ENCODE measurements at places on chromosomes 13 and 19.

DNA sequence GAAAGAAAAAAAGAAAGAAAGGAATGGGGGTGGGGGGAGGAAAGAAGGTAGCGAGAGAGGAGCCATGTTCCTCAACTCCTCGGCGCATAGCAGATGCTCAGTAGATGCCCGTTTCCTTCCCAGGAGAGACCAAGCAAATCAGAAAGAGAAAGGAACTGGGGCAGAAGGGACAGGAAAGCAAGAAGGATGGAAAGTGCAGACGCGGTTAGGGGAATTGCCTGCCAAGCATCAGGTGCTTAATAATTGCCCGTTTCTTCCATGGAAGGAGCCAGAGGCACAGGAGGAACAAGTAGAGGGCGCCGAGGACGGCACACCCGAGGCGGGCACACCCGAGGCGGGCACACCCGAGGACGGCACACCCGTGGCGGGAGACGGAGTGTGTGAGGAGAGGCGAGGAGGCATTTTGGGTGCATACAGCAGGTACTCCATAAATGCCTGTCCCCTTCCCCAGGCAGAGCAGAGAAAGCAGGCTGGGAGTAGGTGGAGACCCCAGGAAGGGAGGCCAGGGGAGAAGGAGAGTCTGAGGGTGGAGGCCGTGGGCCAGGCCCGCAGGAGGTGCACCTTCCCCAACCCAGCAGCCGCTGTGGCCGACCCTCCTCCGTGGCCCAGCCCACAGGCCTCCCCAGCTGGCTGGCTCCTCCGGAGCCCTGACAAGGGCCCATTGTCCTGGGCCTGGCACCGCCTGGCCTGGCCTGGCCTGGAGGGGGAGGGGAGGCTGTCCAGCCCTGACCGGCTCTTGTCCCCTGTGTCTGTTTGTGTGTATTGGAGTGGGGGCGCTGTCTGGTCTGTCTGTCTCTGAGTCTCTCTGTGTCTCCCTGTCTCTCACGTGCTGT lies 14.6 kb downstream of the JOSD2 start:
- DNase-seq = no peak

DNA sequence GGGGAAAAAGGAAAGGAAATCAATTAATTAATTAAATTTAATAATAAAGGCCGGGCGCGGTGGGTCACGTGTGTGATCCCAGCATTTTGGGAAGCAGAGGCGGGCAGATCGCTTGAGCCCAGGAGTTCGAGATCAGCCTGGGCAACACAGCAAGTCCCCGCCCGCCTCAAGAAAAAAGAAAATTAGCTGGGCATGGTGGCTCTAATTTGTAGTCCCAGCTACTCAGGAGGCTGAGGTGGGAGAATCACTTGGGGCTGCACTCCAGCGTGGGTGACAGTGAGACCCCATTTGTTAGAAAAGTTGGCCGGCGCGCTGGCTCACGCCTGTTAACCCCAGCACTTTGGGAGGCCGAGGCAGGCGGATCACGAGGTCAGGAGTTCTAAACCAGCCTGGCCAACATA lies 733 bp upstream of the CD320 start:
- no peak for DNase-seq

DNA sequence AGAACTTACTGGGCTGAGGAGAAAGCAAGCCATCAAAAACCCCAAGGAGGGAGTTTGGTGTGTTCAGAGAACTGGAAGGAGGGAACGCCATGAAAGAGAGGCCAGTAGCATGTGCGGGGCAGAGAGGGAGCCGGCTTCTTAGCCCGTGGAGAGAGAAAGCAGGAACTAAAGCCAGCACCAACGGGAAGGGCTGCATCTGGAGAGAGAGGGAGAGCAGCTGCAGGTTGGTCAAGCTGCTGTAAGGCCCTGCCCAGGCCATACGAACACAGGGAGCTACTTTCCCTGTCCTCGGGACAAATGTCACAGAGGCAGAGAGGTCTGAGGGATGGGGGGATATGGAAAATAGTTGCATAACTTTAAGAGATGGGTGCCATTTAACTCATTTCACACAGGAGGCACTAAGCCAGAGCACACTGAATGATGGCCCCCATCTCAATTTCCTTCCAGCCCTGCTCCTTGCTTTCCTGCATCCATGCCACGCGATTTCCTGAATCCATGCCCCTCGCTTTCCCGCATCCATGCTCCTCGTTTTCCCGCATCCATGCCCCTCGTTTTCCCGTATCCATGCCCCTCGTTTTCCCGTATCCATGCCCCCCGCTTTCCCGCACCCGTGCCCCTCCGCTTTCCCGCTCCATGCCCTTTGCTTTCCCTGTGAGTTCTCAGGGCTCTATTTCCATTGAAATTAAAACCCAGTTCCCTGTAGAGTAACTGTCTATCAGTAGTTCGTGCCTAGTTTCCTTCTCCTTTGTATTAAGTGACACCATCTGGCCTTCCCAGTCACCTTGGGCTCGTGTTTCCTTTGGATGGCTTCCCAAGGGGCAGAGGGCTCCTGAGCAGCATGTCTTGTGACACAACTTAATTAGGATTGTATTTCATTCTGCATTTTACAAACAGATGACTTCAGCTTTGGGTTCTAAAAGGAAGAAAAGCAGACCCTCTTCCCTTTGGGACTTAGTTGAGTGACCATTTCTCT lies 31.5 kb upstream of the TPT1 start:
- DNase-seq = no peak

- no peak for DNase-seq
These were observed 906 bp upstream of the CYP4F11 start for GRCh38 chr19:15935167-15935702.

DNA sequence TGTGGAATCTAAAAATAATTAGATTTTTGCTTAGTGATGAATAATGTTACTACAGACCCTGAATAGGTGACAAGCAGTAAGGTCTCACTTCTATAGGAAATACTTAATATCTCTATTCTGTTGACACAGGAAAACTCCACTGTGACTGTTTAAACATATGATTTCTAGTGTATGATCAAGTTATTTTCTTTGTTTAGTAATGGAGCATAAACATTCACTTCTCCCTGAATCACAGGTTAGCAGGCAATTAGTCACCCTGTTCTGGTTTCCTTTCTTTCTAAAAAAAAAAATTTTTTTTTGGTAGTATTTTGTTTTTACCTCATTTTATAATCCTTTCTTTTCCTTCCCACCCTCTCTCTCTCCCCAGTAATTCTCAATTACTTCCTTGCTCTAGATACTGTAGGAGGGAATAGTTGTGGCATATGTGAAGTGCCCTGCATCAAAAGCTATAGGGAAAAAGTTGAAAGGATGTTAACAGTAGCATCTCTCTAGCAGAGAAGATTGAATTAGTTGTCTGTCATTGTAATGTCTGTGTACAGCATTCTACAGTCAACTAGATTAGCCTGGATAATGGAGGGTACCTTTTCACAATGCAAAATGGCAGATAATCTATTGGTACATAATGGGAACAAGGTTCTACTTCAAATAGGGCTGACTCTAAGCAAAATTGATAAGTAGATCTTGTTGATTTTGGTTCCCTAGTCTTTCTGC lies 3.5 kb downstream of the HS6ST3 start:
- no peak for DNase-seq

GRCh38 chr13:113360446-113360845 lies 3.5 kb downstream of the GRTP1 start:
- DNase-seq = no peak

DNA sequence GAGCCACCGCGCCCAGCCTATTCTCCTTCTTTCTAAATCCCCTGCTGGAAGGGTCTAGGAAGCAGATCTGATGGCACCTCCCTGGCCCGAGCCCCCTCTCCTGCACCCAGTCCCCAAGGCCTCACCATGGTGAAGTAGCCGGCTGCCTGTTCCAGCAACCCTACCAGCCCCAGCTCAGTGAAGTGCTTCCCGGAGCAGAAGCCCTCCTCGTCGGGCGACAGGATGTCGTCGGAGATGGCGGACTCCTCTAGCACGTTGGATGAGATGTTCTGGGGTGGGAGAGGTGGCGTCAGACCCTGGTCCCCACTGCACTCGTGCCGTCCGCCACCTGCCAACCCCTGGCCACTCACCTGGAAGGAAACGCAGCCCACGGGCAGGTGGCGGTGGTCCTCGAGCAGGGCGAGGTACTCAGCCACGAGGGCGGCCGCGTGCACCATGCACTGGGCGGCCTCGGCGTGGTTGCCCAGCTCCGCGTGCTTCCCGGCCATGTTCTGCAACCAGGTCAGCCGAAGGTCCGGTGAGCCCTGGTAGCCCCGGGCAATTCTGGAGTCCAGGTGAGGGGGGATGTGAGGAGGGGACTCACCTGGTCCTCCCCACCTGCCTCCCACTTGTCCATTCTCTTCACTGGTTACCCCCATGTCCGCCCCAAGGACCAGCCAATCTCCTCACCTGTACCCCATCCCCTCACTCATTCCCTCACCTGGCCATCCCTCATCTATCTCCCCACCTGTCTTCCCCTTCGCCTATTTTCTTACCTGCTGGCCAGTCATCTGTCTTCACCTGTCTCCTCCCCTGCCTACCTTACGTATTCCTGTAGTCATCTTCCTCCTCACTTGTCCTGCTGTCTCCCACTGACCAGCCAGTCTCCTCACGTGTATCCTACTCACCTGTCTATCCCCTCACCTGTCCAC lies 11.5 kb upstream of the KANK2 start:
- DNase-seq = no peak

- DNase-seq = no peak
These were observed 11.2 kb downstream of the UNC13A start for GRCh38 chr19:17677002-17677401.

DNA sequence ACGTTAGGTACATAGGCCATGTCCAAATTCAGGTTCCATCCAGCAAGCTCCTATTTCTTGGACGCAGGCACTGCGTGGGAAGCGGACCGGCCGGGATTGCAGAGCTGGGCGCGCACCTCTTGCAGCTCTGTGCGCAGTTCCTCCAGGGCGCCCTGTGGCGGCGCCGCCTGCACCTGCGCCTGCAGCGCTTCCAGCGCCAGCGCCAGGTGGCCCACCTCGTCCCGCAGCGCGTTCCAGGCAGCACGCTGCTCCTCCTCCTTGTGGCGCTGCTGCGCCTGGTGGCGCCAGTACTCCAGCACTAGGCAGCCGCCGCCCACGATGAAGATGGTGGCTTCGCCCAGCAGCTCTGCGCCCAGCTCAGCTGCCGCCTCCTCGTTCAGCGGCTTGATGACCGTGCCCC lies 31.1 kb downstream of the OPA3 start:
- no peak for DNase-seq

DNA sequence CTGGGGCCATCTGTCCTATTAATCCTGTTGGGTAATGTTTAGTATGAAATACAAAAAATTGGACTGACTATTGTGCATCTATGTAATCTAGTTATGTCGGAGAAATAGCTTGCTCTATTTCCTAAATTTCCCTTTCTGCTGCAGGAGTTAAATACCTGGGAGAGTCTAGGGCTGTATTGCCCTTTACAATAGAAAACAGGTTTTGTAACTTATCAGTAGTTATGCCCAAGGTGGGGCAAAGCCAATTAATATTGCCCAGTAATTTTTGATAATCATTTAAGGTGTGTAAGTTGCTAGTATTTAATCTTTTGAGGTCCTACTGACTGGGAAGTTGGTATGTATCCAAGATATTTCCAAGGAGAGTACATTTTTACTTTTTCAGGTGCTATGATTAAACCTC lies 838.1 kb downstream of the DACH1 start:
- DNase-seq = no peak

DNA sequence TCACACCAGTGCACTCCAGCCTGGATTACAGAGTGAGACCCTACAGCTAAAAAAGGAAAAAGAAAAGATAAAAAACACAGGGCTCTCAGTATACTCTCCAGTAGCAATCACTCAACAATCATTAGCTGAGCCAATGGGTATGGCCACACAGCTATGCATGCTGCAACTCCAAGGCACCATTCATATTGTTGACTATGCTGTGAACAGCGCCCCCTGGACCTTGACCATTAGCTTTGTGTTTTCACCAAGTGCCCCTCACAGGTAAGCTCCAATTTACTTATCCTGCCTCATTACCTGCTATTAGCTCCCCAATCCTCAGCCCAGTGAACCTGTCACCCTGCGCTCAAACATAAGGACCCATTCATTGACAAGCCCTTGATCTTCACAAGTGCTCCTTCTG lies 35.8 kb downstream of the ZIC5 start:
- DNase-seq = no peak

GRCh38 chr19:1526066-1526778 lies 2.3 kb downstream of the PLK5 start:
- DNase-seq = no peak

DNA sequence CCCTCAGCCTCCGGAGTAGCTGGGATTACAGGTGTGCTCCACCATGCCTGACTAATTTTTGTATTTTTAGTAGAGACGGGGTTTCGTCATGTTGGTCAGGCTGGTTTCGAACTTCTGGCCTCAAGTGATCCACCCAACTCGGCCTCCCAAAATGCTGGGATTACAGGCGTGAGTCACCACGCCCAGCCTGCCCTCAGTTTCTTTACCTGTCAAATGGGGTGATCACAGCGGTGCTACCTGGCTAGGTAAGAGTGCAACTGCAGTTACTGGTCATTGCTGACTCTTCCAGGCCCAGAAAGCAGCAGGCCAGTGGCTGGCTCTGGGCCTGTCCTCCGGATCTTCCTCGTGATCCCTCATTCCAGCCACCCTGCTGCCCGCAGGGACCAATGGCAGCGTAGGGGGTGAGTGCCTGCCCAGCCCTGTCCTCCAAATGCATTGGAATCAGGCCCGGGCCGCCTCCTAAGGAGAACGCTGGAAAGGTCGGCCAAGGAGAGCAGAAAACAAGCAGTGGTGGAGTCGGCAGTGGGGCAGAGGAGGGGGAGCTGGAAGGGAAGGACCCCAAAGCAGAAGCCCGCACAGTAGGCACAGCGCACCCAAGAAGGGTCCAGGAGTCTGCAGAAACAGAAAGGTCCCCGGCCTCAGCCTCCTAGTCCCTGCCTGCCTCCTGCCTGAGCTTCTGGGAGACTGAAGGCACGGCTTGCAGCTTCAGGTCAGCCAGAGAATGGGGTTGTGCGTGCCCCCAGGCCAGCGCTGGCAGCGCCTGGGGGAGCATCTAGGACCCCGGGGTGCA lies 1.8 kb upstream of the SLC27A1 start:
- no peak for DNase-seq

DNA sequence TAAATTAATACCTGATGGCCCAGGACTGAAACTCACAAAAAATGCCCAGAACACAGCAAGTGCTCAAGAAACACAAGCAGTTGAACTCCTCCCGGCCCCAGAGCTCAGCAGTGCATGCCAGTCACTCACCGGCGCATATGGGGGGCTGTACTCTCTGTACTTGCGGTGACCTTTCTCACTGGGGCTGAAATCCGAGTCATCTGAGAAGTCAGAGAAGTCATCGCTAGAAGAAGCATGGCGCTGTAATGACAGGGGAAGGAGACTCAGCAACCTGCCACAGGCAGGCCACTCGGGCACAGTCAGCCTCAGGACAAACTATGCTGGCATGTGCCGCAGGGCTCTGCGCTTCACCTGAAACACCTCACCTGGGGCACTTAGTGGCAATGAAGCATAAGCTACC lies 19.7 kb downstream of the ZC3H4 start:
- no peak for DNase-seq

GRCh38 chr13:73351730-73352129 lies 292.9 kb downstream of the KLF5 start:
- DNase-seq = no peak

DNA sequence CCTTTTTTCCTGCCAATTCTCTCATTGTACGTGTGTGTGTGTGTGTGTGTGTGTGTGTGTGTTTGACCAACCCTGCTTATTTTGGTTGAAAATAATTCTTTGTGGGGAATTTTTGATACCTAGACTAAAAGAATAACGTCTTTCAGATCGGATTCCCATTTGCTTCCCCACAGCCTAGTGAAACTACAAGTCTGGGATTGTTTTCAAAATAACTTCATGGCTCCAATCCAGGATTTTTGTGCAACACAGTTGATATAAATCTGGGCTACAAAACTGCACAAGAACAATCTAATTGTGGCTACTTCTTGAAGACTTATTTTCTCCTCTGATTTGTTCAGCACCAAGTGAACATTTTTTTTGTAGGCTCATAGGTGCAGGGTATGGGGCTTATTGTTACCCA lies 332.8 kb upstream of the MIR17HG start:
- DNase-seq = no peak
